ENCODE measurements at places on chromosomes 12 and 14. TPM values are rescaled to one million over a fixed set of nuclear protein-coding genes. Genes with fewer than 3 reads are reported as not detected.

- no peak for DNase-seq
Measured at GRCh38 chr12:54193434-54193833, 4.6 kb upstream of the SMUG1 start.

Gene IAPP
- not detected for total RNA-seq

GRCh38 chr14:43872752-43873655 lies 634.1 kb downstream of the FSCB start:
- DNase-seq, result no peak

- DNase-seq, result no peak
Measured at GRCh38 chr12:27226407-27226929, 17.6 kb upstream of the STK38L start.

DNA sequence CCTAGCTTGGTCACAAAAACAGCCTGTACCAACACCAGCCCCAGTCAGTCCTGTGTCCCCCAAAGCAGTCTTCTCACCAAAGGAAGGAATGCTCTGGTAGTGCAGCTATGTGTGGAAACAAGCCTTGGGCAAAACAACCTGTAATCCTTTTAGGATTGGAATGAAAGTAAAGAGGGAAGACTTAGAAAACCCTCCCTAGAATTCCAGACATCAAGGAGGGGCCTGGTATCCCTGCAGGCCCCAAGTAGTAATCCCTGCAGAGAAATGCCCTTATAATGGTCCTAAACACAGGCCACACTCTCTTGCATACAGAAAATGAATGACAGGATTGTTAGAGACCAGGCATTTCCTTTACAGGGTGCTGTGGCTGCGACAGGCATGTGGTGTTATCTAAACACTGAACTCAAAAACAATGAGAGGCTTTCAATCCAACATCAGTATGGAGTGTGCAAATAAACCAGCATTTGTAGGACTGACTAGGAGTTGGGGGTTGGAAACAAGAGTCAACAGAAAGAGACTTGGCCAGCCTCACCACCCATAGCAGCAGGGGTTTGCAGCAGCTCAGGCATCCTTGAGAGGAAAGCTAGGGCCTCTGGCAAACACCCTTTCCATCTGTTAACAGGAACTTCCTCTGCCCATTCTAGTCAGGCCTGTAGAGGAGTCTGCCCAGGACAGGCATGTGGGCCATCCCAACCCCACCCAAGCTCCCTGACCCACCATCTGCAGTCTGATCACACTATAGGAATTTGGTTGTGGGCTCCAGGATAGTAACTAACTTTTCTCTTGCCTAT lies 59.1 kb downstream of the DCAF5 start:
- DNase-seq, result no peak

DNA sequence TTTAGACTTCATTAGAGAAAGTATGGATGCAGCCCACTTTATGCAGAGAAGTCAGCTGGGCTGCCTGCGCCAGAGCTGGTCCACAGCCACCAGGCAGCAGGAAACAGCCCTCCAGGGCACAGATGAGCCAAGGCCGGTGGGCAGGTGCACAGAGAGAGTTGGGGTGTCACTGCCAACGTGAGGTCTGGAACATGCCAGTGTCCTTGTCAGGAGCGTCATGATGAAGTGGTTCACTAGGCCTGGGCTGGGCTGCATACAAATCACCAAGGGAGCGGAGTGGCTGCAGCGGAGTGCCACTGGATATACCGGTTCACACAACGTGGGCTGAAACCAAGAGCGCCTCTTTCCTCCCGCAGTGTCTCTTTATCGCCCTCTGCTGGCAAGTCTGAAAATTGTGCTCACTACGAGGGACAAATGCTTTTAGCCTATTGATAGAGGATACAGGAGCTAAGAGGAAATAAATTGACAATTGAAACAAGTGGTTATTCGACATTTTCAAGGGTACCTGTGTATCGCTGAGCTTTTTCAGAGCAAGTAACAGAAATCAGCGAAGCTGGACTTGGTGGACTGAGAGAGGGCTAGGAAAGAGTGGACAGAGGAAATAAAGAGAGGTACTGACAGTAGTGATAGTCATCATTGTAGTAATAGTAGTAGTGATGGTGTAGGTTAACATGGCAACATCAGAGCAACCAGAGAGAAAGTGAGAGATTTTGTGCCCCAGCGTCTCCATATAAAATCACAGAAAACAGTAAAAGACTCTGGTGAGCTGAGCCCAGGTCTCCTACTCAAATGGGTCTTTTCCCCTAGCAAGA lies 52.0 kb upstream of the ITPR2 start:
- DNase-seq, result peak; percentile 83

- DNase-seq, result no peak
Measured at GRCh38 chr14:49886523-49886922, 6.4 kb upstream of the ARF6 start.

Gene KRT78
- total RNA-seq, result not detected

Gene PLEKHA5
- 24.0 TPM for total RNA-seq

DNA sequence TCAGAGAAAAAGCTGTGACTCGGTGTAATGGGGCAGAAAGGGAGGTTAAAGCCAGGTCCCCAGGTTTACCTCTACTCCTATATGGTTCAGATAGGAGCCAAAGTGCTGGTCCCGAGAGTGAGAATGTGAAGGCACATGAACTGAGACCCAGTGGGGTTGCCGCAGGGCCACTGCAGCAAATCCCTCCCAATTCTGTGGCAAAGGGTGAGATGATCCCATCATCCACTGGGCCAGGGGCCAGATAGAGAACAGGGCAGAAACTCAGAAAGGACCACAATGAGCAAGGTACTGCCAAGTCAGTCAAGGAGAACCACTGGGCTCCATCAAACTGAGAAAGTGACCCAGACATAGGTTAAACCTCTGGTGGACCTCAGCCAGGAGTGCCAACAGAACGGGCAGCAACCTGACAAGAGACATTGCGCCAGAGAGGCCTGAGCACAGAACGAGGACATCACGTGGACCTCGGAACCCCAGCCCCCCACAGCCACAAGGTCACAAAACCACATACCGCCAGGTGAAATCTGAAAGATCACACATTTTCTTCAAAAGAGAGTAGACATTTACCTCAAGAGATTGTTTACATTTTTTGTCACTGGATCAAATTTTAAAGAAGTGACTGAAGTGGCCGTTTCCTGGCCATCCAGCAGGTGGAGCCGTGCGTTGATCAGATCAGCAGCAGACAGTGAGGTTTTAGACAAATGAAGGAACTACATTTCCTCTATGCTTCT lies 20.5 kb upstream of the ITPR2 start:
- peak; percentile 87 for DNase-seq

DNA sequence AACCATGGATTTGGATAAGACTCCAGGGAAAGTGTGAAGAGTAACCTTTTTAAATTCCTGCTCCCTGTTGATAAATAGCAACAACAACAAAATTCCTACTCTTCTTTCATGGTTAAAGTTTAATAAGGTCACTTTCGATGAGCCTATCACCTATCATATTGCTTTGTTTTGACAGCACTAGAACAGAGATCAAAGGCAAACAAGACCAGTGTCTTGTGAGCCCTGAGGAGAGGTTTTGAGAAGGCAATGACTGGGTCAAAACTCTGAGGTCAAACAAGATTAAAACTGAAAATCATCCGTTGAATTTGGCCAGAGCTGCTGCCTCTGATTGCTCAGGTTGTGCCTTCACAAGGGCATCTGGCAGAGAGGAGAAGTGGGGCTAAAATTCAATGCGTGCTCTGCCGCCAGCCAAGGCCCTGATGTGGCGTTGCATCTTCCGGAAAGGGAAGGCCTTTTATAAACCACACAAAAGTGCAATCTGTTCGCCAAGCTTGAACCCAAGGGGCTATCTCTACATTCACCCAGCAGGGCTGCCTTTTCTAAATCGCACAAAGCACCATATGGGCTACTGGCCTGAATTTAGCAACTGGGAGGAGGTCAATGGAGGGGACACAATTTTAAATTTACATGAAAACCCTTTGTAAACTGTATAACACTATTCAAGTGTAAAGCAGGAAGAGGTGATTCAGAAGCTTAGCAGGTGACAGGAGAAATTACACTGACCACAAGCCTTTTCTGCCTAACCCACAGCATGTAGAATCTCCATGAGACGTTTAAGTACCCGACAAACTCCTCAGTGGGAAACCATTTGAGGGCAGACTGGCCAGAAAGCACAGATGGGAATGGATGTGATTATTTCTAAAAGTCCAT lies 140.8 kb downstream of the DAD1 start:
- DNase-seq, result no peak

Gene CLEC14A
- total RNA-seq, result 56.0 TPM

- DNase-seq, result peak; percentile 92
Measured at GRCh38 chr14:74941676-74942097, 13.7 kb downstream of the PGF start.

Gene INHBE
- not detected for total RNA-seq

- DNase-seq, result no peak
Measured at GRCh38 chr12:94954029-94954685, 49.3 kb downstream of the NDUFA12 start.

Gene RNASE3
- not detected for total RNA-seq

DNA sequence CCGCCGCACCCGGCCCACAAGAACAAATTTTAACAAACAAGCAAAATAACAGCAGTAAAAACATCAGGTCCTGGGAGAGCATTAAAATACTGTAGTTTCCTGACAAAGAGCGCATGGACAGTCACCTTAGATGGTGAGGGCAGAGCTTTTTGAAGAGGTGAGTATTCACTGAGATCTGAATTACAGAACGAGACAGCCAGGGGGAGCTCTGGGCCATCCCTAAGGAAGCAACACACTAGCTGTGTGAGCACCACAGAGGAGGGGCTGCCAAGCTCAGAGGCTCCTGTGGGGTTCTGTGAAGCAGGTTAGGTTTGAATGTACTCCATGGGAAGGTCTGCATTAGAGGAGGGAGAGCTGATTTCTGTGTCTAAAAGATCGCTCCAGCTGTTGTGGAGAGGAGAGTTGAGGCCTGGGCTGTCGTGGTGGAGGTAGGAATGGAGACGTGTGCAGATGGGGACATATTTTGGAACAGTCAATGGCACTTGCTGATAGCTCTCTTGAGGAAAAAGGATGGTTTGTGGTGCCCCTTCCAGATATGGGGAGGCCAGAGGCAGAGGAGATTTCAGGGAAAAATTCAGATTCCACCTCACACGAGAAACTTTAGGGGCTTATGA lies 72.9 kb downstream of the TRAFD1 start:
- DNase-seq, result no peak

DNA sequence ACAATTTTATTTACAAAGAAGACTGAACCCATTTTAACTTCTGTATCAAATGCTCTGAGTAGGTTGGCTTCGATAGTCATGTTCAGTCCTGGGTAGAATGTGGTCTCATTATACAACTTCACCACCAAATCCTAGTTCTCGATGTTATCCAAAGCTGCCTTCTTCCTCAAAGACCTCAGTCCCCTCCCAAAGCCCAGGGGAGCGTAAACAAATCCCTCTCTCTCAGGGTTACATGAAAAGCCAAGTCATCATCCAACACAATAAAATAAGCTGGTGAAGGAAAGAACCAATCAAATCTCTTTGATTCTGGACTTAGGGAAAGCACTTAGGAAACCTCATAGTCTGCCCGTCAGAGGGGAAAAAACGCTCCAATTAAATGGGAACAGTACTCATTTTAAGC lies 9.1 kb downstream of the PTCSC3 start:
- no peak for DNase-seq

DNA sequence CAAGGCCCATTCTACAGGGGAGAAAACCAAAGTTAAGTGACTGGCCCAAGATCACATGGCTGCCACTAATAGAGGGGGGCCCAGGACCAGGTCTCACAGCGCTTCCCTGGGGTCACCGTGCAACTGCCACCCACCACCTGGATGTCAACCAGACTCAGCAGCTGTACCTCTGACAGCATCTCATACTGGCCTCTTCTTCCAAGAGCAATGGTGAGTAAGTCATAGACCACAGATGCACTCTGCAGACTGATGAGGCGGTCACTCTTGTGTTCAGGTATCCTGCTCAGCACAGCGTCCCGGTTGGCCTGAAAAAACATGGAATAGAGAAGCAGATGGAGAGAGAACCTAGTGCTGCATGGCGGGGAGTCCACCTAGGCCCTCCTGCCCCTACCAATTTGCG lies 139.9 kb downstream of the TTC7B start:
- DNase-seq, result no peak

Gene CMA1
- total RNA-seq, result 2.8 TPM

Gene IFNG-AS1
- 0.54 TPM for total RNA-seq

GRCh38 chr14:56125772-56126636 lies 7.8 kb downstream of the PELI2 start:
- DNase-seq, result no peak

GRCh38 chr14:60965402-60965801 lies 15.5 kb downstream of the TRMT5 start:
- DNase-seq, result no peak

Gene KRT73
- not detected for total RNA-seq

DNA sequence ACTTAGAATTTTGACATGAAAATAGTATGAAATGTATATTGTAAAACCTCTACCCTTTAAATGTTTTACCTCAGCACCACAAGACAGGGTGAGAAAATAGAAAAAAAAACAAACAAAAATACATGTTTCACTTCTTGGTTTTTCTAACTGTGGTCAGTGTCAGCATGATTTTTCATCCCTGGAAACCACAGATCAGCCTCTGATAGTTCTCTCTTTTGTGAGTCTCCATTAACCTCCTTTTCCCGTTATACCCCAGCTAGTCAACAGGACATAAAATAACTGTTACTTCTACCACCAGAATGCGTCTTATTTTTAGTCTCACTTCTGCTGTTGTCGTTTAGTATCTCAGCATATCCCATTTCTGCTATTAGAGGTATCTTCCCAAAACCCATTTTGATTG lies 48.3 kb upstream of the KCNMB4 start:
- no peak for DNase-seq

DNA sequence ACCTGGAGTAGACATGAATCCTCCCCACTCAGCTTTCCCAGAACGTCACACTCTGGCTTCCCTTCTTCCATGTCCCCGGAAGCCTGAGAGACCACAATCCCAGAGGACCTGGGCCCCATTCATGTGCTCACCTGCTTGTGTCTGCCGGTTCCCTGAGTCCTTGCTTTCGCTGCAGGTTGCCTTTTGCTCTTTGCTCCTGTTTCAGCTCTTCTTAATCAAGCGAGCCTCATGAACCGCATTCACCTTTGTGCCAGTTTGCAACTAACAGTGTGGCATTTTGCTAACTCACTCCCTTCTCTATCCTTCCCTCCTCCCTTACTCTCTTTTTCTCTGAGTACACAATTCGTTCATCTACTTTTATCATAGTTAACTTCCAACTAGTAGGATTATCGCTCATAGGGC lies 23.1 kb downstream of the ENTPD5 start:
- DNase-seq, result no peak

DNA sequence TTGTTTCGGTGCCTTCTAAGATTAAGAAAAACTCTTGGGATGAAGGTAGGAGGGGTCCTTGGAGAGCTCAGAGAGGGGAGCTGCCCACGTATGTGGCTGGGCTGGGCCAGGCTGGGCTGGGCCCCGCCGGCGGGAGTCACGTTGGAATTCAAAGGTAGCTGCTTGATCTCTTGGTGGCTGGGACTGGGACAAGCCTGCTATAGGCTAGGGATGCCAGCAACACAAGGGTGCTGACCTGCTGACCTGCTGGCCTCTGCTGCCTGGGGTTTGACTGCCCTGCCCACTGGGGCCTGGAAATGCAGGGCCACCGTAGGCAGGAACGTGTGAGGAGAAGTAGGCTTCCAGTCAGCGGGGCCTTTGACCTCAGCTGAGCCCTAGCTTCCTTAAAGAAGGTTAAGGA lies 52.8 kb upstream of the GTF2A1 start:
- DNase-seq, result no peak

- DNase-seq, result no peak
Measured at GRCh38 chr14:29028973-29029582, 262.5 kb downstream of the FOXG1 start.
